ENCODE measurements at places on chromosomes 5 and 9.

GRCh38 chr5:31935496-31936369, 238.4 kb downstream of the GOLPH3 start:
- DNase-seq: no peak

DNA sequence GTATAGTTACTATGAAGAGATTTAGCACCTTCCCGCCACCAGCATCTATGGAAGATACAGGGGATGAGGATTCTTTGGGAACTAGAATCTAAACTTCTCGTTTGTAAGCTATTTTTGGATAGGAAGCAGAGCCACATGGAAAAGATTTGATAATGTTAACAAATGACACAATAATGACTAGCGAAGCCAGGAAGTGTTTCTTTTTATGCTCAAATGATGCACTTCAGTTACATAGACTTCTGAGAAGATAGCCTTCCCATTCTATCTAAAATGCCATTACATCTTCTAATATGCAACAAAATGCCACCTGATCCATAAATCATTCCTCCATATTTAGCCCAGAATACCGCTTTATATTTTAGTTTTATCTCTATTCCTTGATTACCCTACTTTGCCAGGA, 17.0 kb upstream of the TNC start:
- DNase-seq: no peak

GRCh38 chr9:124493794-124494479, 13.3 kb downstream of the NR5A1 start:
- DNase-seq: no peak

DNA sequence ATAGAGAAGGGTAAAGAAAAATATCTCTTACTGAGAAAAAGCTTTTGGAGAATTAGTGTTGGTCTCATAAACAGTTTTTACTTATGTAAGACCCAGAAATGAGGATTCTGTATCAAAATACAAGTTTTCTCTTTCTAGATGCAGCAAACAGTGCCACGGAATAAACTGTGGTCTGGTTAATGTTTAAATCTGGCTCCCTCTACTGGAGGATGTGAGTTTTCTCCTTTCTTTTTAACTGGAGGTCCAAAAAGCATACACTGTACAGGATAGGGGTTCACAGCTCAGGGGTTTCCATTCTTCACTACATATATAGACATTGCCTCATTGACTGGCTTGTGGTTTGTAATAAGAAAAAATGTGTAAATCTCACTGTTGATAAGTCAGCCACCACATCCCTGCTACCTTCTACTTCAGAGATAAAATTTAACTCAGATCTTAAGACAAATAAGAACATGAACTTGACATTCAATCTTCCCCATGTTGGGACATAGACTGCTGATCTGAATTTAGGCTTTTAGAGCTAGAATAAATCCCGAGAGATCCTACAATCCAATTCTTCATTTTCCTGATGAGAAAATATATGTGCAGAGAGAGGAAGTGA, 98.9 kb downstream of the CFAP95 start:
- peak; percentile 39 for DNase-seq

DNA sequence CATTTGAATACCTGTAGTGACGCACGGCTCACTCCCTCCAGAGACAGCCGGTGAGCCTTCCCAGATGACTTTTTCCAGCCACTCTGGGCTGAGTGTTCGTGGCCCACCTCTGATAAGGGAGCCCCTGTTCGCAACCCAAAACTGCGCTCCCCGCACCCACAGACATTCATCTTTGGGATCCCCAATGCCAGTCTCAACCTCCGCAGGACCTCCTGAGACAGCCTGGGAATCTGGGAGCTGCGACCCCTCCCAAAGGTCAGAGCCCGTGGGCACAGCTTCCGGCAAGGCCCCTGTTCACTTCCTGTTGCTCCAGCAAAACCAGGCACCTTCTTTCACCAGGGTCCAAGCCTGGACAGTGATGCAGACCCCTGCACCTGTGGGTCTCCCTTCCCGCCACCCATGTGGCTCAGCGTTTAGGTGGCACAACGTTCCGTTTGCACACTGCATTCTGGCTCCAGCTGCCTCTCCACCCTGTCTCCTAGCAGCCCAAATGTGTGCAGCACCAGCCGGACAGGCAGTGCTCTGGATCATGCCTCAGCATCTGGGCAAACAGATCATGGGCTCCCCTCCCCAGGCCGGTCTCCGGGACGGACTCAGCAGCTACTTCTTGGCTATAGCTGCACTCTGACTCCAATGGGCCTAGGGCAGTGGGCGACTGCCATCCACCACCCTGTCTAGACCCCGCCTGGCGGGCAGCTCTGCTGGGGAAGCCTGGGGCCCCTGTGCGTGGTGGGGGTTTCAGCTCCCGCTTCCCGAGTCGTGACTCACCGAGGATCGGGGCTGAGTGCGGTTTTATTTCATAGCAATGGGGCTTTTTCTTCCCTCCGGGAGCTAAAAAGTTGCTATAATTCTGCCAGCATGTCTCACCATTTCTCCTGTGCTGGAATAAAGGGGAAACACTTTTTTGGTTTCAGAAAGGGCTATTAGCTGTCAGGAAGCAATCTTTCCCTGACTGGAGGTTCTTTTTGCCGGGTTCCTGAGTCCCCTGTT, 156.0 kb downstream of the OLFM1 start:
- DNase-seq: no peak

- no peak for DNase-seq
Measured at GRCh38 chr9:78236551-78236910, 656 bp downstream of the CEP78 start.

DNA sequence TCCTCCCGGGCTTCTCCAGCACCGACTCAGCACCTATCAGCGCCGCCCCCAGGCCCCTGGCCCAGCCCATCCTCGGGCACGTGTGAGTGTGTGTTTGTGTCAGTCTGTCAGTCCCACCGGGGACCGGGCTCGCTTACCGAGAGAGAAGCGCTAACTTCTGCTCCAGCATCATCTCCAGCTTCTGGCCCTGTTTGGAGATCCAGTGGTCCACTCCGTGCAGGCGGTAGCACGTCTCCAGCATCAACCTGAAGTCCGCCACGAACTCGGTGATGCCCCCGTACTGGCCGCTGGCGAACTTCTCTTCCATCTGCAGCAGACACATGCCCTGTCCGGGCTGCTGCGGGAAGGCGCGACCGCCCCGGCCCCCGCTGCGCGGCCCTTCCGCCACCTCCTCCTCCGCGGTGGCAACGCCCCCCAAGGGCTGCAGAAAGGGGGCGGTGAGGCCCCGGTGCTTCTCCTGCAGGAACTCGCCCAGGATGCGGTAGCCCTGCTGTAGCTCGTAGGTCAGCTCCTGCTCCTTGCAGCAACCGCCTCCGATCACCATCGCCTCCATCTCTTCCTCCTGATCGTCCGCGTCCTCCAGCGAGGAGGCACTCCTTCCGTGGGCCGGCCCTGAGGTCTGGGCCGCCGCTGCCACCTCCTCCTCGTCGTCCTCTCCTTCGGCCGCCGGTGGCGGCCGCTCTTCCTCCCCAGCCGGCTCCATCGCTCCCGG, 8.2 kb downstream of the RANBP6 start:
- peak; percentile 92 for DNase-seq

- no peak for DNase-seq
Measured at GRCh38 chr5:69248019-69248418, 13.3 kb downstream of the CDK7 start.
